ENCODE measurements at places on chromosomes 4 and X.

- DNase-seq = no peak
Measured at GRCh38 chr4:17092736-17093437, 194.4 kb upstream of the LDB2 start.

- DNase-seq = no peak
Measured at GRCh38 chrX:8319359-8319758, 145.3 kb upstream of the VCX3B start.

DNA sequence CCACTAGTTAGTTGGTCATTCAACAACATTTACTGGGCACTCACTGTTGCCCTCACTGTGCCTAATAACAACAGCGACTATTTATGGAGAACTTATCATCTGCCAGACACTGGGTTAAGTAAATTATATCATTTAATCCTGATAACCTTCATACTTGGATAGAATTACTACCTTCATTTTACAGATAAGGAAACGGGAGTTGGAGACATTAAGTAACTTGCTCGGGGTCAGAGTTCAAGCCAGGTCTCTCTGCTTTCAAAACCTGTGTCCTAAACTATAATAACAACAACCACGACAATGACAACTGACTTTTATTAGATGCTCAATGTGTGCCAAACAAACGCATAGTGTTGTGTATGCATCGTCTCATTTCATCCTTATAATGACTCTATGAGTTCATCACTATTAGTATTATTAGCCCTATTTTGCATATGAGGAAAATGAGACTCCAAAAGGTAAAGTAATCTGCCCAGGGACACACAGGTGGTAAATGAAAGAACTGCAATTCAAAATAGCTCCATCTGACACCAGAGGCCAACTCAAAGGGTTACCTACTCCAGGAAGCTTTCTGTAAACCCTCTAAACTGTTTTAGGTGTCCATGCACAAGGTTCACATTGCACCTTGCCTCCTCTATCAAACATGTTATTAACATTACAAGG is 98.4 kb upstream of the ACSL4 start:
- DNase-seq = no peak

DNA sequence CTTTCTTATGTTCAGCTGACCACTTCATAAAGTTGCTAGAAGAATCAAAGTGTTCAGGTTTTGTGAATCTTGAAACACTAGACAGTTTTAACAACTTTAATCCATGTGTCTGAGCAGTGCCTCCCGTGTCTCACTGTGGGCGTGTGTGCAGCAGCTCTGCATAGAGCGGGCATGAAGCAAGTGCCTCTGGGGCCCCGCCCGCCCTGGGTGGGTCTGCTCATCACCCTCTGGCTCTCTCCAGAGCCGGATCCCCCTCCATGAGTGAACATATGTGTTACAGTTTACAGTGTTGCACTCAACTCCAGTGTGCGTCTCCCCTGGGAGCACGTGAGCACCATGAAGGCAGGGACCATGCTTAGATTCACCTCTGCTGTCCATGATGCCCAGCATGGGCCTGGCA is 37.6 kb upstream of the CRMP1 start:
- no peak for DNase-seq

GRCh38 chrX:114252186-114252585 is 331.7 kb upstream of the HTR2C start:
- no peak for DNase-seq

DNA sequence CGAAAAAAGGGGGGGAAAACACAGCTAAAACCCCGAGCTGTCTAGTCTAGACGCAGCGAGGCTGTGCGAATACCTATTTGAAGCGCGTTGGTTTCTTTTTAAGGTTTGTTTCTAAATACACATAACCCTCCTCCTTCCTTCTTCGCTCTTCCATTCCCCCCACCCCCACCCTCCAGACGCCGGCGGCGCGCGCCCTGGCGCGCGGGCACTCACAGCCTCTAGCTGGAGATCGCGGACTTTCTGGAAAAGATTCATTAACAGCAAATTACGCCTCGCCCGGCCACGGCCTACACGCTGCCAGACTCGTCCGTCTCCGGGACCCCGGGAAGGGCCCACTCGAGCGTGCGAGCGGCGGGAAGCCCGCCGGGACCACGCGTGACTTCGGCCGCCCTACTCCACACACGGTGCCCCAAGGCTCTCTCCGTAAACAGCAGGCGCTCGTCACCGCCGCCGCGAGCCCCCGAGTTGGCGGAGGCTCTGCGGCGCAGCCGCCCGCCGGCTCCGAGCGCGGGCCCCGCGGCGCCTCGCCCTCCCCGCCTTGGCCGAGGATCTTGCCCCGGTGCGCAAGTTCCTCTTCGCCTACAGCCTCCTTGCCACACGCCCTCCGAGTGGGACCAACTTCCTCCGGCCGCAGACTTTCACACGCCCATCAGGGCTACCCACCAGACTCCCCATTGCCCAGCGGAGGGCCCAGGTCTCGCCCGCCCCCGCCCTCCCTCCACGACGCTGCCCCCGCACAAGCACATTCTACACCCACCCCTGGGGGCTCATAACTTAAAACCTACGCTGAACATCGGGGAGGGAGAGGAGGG is 2.0 kb downstream of the BCOR start:
- DNase-seq = peak; percentile 52

GRCh38 chrX:45774961-45775360 is 574.3 kb upstream of the DIPK2B start:
- no peak for DNase-seq

DNA sequence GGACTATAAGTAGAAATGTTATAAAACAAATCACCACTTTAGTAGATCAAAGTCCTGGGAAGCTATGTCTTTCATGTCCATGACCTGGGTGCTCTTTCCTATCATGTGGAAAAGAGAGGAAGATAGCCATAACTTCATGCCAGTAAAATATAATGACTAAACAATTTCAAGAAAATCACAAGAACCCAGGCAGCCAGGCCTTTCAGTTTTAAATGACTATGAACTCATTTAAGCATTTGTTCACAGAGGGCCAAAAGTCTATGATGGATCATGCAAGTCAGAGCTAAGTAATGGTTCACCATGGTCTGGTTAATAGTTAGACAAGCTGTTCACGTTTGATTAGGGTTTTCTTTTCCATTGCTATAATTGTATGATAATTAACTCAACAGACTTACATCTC is 155.8 kb downstream of the PPARGC1A start:
- no peak for DNase-seq

DNA sequence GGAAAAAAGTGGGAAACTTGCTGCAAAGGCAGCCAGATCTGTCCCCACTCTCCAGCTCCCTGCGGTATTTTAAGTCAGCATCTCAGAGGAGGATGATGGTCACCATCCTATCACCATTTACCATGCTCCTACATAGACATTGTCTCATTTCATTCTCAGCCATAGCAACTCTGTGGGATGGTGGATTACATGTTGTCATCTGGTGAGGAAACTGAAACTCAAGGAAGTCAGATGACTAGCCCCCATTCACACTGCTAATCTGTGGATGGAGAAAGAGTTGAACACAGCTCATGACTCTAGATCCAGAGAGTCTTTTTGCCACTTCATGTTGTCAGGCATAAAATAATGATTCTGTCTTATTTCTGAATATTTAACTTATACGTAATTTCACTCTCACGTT is 323.5 kb downstream of the PTTG2 start:
- DNase-seq = no peak

GRCh38 chrX:16664074-16664473 is 14.1 kb downstream of the S100G start:
- DNase-seq = no peak

GRCh38 chr4:144905286-144905685 is 192.7 kb downstream of the ANAPC10 start:
- DNase-seq = no peak

DNA sequence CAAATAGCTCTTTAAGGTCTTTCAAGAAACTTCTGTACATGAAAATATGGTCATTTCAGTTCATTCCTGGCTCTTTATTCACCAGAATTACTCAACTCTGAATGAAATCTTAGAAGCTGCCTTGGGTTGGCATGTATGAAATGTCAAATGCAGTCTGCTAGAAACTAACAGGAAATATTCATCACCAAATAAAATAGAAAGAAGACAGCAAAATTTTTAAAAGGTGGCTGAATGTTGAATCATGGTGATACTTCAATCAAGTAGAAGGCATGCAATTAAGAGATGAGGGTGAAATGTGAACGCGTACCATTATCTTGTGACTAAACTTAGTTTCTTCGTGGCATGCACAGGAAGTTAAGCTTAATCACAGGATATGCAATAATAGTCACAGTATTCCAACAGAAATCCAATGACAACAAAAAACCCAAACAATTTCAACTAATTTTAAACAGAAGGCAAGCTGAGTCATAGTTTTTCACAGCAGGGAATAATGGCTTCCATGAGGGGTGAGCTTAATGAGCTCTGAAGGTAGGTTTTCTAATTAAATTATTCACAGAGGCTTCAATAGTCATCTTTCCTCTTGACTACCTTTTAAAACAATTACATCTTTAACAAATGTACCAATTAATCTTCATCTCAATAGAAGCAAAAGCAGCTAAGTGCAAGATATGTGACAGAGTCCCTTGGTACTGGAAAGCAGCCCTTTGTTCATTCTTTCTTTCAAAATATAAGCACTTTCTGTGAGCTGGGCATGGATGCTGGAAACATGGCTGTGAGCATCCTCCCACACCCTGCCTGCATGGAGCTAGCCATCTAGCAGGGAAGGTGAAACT is 44.5 kb downstream of the SCFD2 start:
- DNase-seq = no peak

DNA sequence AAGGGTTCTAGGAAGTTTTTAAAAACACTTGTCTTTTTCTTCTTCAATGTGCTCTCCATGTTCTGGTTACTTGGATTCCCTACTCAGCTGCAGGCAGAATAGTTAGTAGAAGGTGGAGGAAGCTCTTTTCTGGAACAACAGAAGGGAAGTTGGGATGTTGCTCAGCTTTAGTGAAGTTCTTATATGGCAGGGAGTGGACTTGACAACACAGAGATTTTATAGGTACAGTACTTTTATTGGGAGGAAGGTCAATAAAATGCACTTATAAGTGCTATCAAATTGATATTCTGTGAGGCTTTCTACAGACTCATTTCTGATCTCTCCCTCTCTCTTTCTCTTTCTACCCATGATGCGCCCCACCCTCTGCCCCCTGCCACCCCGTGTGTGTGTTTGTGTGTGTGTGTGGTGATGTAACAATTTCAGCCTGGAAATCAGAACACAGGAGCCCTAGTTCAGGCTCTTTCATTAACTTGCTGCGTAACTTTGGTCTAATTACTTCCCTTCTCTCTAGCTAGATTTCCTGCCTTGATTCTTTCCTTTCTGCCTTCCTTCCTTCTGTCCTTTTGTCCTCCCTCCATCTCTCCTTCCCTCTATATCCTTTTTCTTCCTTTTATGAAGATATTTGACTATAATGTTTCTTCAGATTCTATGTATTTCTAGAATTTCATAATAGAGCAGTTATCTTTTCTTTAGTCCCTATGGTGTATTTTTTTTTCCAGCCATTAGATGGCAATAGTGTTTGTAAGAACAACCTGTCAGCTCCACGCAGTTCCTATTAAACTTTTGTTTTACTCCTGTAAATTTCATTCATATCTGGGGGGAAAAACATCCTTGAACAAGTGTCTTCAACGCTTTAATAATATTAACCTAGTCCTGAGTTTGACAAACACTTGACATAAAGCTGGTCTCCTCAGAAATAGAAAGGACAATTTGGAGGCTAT is 37.1 kb downstream of the HEPH start:
- peak; percentile 18 for DNase-seq

DNA sequence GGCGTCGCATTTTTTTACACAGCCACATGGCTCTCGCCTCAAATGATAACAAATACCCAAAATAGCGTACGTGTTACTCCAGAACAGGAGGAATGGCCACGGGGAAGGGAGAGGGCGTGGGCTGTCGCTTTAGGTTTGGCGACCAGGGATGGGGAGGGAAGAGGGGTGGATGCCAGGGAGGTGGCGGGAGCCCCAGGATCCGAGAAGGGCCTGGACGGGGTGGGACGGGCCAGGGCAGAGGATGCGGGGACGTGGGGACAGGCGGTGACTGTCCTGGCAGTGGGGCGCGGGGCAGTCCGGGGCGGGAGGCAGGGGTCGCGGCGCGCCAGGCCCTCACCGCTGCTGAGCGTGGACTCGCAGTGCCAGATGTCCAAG is 631 bp downstream of the TMEM47 start:
- no peak for DNase-seq

DNA sequence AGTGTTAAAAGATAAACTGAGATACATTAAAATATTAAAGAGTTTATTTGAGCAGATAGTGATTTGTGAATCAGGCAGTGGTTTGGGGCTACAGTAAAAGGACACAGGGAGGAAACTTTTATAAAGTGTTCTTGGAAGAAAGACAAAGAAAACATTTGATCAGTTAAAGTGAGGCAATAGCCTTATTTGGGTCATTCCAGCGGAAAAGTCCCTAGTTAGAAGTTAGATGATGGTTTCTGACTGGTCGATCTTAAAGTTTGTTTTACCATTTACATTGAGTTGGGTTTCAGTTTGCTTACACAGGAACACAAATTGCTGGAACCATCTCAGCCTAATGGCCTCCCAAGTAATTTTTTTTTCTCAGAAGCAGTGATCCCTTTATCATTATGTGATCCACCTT is 69.7 kb downstream of the PPP1R2C start:
- DNase-seq = no peak

- peak; percentile 76 for DNase-seq
Measured at GRCh38 chrX:13742397-13743176, 8.0 kb downstream of the OFD1 start.

DNA sequence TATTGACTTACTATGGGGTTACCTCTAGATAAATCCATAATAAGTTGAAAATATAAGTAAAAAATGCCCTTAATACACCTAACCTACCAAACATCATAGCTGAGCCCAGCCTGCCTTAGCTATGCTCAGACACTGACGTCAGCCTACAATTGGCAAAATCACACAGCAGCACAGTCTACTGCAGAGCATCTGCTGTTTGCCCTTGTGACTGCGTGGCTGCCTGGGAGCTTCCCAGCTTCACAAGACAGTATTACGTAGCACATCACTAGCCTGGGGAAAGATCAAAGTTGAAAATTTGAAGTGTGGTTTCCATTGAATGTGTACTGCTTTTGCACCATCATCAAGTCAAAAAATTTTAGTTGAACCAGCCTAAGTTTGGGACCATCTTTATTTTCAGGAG is 8.8 kb downstream of the HTT-AS start:
- DNase-seq = no peak

DNA sequence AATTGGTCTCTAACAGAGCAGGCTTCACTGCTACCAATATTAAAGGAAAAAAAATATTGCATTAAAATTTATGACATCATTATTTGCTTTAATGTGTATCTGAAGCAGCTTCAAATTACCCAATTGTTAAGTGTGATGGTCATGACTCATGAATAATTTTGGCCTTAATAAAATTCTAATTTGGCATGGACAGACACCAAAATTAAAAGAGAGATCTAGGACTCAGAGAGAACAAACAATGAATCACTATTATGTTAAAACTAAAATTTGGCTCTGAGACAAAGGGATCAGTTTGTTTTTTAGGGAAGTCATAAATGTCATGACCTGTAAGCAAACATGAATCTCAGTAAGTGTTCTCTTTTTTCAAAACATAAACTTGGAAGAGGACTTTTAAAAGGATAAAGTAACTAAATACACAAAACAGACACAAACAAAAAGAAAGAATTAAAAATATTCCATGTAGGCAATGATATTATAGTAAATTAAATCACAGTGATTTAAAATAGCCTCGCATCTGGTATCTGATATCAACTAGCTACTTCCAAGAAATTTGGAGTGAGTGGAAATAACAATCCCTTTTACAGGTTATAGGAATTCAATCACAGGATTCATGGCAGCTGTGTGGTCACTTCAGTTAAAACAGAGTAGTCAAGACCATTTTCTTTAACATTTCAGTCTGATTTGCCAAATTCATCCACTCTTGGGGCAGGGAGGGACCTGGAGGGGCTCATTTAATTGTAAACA is 11.6 kb downstream of the VEGFC start:
- DNase-seq = no peak

- no peak for DNase-seq
Measured at GRCh38 chr4:8761167-8761823, 110.3 kb downstream of the HMX1 start.
